ENCODE measurements at places on chromosomes 3 and 15.
A peak's percentile ranks its signal among the peaks of the same experiment; 100 is the strongest.

GRCh38 chr15:38593524-38593923, 28.9 kb upstream of the RASGRP1 start:
- H3K4me1 ChIP-seq, result no peaks in the 10 kb centered on the region
- DNase-seq, result no peak
- no peaks in the 10 kb centered on the region for H3K36me3 ChIP-seq
- H3K27me3 ChIP-seq, result no peaks in the 10 kb centered on the region
- no peak overlapping the region for H3K27ac ChIP-seq
- no peak overlapping the region for H3K4me3 ChIP-seq

- no peaks in the 10 kb centered on the region for H3K4me1 ChIP-seq
- H3K27ac ChIP-seq, result no peak overlapping the region
- H3K4me3 ChIP-seq, result no peak overlapping the region
- no peak for DNase-seq
- no peaks in the 10 kb centered on the region for H3K36me3 ChIP-seq
- H3K27me3 ChIP-seq, result no peaks in the 10 kb centered on the region
Observed at GRCh38 chr3:138426211-138426610, 8.2 kb upstream of the ESYT3 start.

DNA sequence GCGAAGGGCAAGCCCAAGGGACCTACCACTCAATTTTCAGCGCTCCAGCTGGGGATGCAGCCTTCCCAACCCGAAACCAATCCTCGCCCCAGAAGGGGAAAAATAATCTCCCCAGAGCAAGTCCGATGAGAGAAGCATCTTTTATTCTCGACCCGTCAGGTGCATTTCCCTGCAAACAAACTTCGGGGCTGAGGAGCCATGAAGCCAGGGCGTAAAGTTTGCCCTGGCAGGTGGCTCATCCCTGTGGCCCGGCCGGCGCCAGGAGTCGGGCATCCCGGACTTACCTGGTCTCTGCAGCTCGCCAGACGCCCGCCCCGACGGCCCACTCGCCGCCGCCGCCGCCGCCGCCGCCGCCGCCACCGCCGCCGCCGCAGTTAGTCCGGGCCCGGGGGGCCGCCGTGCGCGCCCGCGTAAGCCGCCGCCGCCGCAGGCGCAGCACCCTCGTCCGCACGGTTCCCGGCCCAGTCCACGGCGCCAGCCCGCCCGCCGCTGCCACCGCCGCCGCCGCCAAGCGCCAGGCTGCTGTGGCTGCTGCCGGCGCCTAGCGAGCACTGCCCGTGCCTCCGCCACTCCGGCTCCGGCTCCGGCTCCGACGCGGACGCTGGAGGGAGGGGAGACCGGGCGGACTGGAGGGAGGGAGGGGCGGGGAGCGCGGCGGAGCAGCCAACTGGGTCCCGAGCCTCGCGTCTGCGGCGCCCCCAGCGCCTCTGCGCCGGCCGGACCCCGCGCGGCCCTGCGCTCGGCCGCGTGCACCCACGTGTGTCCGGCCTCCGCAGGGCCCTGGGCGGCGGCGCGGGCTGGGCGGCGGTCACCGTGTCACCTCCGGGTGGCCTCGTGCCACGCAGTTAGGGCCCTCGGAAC, at the start of gene CNTN3:
CNTN3 (minus strand) TSS at position 553 of the 861 bp plus-strand sequence. CDS start 93,547 bp downstream, outside the sequence.
- DNase-seq, result peak; percentile 47
- no peaks in the 10 kb centered on the region for H3K4me1 ChIP-seq
- H3K4me3 ChIP-seq, result peak within 1 kb of the TSS; percentile 80
- H3K27ac ChIP-seq, result no peak within 1 kb of the TSS
- no peaks in the 10 kb centered on the region for H3K36me3 ChIP-seq

DNA sequence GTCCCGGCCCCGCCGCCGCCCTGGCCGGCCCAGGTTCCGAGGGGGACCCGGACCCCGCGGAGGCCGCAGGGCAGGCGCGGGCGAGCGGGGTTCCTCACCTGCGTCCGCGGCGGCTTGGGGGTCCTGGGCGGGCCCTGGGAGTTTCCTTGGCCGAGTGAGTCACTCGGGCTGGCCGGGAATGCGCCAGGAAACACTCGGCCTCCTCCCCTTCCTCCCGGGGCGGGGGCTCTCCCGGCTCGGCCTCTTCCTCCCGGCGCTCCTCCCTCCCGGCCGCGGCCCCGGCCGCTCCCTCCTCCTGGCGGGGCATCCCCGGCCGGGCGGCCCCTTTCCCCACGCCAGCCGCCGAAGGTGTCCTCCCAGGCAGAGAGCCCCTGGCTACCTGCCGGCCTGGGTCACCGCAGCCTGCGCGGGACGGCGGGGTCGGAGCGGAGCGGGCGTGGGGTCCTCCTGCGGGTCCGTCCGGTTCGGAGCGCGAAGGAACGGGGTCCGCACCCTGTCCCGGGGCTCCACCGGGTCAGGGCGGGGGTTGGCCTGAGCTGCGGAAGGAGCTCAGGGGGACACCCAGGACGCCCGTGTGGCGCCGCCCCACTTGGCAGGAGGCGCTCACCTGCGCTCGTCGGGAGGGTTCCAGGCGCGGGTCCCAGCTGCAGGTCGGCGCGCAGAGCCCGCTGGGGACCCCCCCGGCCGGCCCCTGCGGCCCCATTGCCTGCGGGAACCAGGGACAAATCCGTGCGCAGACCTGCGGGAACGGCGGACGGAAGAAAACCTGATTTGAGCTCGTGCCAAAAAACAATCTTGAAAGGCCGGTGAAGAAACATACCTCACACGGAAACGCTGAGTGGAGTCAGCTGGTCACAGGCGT, at the start of gene CYFIP1:
CYFIP1 (minus strand) TSS at position 180 of the 862 bp plus-strand sequence. CDS start 33,083 bp downstream, outside the sequence.
- no peaks in the 10 kb centered on the region for H3K27me3 ChIP-seq
- DNase-seq, result peak; percentile 92
- no peaks in the 10 kb centered on the region for H3K36me3 ChIP-seq
- H3K4me3 ChIP-seq, result peak within 1 kb of the TSS; percentile 97

GRCh38 chr3:167437428-167438139, 36.3 kb downstream of the SERPINI2 start:
- H3K4me1 ChIP-seq, result no peaks in the 10 kb centered on the region
- no peak overlapping the region for H3K4me3 ChIP-seq

GRCh38 chr15:77603611-77604336, 28.9 kb downstream of the LINGO1 start:
- H3K27me3 ChIP-seq, result no peaks in the 10 kb centered on the region
- no peaks in the 10 kb centered on the region for H3K4me1 ChIP-seq
- DNase-seq, result no peak
- H3K36me3 ChIP-seq, result no peaks in the 10 kb centered on the region
- H3K27ac ChIP-seq, result no peak overlapping the region
- H3K4me3 ChIP-seq, result no peak overlapping the region

GRCh38 chr3:40875581-40875980, 323.7 kb upstream of the CTNNB1 start:
- peaks cover 5% of the 10 kb centered on the region for H3K4me1 ChIP-seq
- H3K36me3 ChIP-seq, result no peaks in the 10 kb centered on the region
- no peaks in the 10 kb centered on the region for H3K27me3 ChIP-seq

DNA sequence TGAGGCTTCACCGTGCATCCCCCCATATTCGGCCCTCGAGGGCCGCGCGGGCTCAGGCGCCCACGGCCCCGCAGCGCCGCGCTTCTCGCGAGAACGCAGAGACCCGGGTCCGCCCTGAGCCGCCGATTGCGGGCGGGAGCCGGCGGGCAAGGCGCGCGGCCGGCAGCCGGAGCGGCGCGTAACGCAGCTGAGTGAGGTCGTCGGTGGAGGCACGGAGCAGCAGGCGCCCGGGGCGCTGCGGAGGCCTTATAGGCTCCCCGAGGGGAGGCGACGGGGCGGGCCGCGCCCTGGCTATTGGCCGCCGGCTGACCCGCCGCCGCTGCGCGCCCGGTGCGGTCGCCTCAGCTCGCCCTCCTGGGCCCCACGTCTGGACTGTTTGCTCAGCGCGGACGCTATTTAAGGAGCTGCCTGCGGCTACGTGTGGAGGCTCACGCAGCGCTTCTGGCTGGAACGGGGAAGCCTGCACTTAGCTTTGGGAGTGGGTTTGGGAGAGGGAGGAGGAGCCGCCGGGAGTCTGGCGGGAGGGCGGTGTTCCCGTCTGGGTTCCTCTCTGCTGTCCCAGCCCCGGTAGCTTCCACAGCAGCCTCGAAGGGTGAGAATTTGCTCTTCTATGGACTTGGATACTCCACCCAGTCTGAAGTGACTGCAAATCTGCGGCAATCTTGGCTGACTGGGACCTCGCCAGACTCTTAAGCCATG, at the start of gene PLOD2:
PLOD2 (minus strand) TSS at position 221 of the 699 bp plus-strand sequence; CDS start at position 26, 195 bp downstream.
- DNase-seq, result peak; percentile 93
- peaks cover 5% of the 10 kb centered on the region for H3K4me1 ChIP-seq
- peak within 1 kb of the TSS; percentile 86 for H3K4me3 ChIP-seq

- no peak overlapping the region for H3K4me3 ChIP-seq
- no peak for DNase-seq
- H3K27me3 ChIP-seq, result no peaks in the 10 kb centered on the region
- H3K4me1 ChIP-seq, result no peaks in the 10 kb centered on the region
Observed at GRCh38 chr3:77707281-77707680, 667.4 kb downstream of the ROBO2 start.

DNA sequence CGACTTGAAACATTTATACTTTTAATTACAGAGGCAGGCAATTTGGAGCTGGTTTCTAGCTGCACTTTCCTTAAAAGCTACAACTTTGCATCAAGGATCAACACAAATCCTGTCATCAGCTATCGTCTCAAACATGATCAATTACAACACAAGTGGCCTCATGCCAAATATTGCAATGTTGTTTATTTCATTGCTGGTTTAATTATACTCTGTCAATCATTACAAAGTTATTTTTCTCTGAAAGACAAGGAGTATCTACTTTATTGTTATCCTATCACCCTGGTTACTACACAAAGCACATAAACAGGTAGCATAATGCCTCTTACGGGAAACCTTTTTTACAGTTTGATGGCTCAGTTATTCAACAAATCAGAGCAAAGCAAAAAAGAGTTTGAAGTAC, 58.0 kb upstream of the FOXB1 start:
- no peak overlapping the region for H3K27ac ChIP-seq
- H3K4me1 ChIP-seq, result no peaks in the 10 kb centered on the region
- H3K4me3 ChIP-seq, result no peak overlapping the region
- no peak for DNase-seq
- H3K27me3 ChIP-seq, result no peaks in the 10 kb centered on the region
- no peaks in the 10 kb centered on the region for H3K36me3 ChIP-seq

- H3K4me3 ChIP-seq, result no peak overlapping the region
- H3K27me3 ChIP-seq, result no peaks in the 10 kb centered on the region
- DNase-seq, result no peak
Observed at GRCh38 chr3:197186887-197187588, 111.4 kb downstream of the DLG1 start.

GRCh38 chr15:25944386-25944785, 81.3 kb upstream of the ATP10A start:
- H3K4me3 ChIP-seq, result no peak overlapping the region
- no peaks in the 10 kb centered on the region for H3K4me1 ChIP-seq
- DNase-seq, result no peak
- H3K27ac ChIP-seq, result no peak overlapping the region
- no peaks in the 10 kb centered on the region for H3K27me3 ChIP-seq

DNA sequence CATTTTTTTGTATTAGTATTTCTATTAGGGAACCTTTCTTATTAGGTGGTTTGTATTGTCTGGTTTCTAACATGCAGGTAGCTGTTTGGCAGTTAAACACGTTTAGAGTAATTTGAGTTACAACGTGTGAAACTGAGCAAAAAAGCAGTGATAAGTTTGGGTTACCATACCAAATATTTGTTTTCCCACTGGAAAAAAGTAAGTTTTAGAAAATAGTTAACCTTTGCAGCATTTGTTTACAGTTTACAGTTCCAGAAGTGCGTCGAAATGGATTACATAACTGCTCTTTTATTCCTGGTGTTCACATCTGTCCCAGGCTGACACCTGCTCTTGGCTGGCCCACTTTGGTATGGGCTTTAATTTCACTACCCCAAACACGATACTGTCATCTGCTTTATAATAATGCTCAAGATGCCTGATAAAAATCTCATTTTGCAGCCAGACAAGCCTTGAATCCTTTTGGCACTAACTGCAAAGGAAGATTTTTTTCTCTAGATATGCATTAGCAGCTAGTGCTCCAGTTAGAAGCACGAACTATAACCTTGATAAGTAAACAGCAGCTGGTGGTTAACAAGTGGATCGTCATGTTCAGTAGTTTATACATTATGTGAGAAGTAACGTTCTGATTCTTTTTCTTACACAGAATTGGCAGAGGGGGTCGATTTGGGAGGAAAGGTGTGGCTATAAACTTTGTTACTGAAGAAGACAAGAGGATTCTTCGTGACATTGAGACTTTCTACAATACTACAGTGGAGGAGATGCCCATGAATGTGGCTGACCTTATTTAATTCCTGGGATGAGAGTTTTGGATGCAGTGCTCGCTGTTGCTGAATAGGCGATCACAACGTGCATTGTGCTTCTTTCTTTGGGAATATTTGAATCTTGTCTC, 5.3 kb downstream of the EIF4A2 start:
- no peak overlapping the region for H3K27ac ChIP-seq
- peak overlapping the region; percentile 4 for H3K4me3 ChIP-seq
- H3K27me3 ChIP-seq, result no peaks in the 10 kb centered on the region
- peaks cover 13% of the 10 kb centered on the region for H3K36me3 ChIP-seq

GRCh38 chr3:8846176-8846575, 76.8 kb upstream of the OXTR start:
- no peaks in the 10 kb centered on the region for H3K36me3 ChIP-seq
- no peak overlapping the region for H3K4me3 ChIP-seq
- H3K27me3 ChIP-seq, result no peaks in the 10 kb centered on the region
- peak overlapping the region; percentile 75 for H3K27ac ChIP-seq

- H3K36me3 ChIP-seq, result no peaks in the 10 kb centered on the region
- H3K27ac ChIP-seq, result no peak overlapping the region
- H3K27me3 ChIP-seq, result no peaks in the 10 kb centered on the region
- no peaks in the 10 kb centered on the region for H3K4me1 ChIP-seq
- no peak overlapping the region for H3K4me3 ChIP-seq
Observed at GRCh38 chr3:16522834-16523233, 9.3 kb upstream of the RFTN1 start.

GRCh38 chr3:65685621-65686235, 353.0 kb downstream of the MAGI1 start:
- no peaks in the 10 kb centered on the region for H3K27me3 ChIP-seq
- no peaks in the 10 kb centered on the region for H3K4me1 ChIP-seq
- no peak overlapping the region for H3K4me3 ChIP-seq
- DNase-seq, result no peak

DNA sequence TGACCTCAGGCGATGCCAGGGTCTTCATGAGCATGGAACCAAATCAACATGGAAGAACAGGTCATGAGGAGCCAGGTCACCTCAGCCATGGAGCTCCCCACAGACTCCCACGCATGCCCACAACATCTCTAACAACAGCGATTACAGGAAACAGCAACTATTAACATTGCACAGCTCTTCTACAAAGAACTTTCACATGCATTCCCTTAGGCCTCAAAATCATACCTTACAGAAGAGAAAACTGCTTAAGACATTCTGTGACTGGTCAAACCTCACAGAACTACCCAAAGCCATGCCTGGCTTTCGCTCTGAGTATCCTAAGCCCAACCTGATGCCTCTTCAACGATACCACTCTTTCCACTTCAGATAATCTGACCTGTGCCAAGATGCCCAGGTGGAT, 117.8 kb downstream of the OXNAD1 start:
- H3K27me3 ChIP-seq, result no peaks in the 10 kb centered on the region
- no peak overlapping the region for H3K4me3 ChIP-seq
- no peaks in the 10 kb centered on the region for H3K4me1 ChIP-seq

- no peaks in the 10 kb centered on the region for H3K36me3 ChIP-seq
- DNase-seq, result peak; percentile 55
- H3K27me3 ChIP-seq, result no peaks in the 10 kb centered on the region
- peak within 1 kb of the TSS; percentile 40 for H3K4me3 ChIP-seq
Observed at GRCh38 chr3:123027292-123028232, at the start of gene SEMA5B. TSS of gene SEMA5B (minus strand) at chr3:123027763. CDS start at chr3:122961263, 66,500 bp downstream.

GRCh38 chr15:66927201-66928077, 138.0 kb upstream of the SMAD3 start:
- no peaks in the 10 kb centered on the region for H3K4me1 ChIP-seq
- H3K4me3 ChIP-seq, result no peak overlapping the region
- no peak overlapping the region for H3K27ac ChIP-seq
- DNase-seq, result no peak
- no peaks in the 10 kb centered on the region for H3K36me3 ChIP-seq
